Muscle of leg (tissue), 16 donors: ENCODE measurements at places on chromosomes 7 and 10. TPM values are rescaled to one million over a fixed set of nuclear protein-coding genes. Genes with fewer than 3 reads are reported as not detected.

DNA sequence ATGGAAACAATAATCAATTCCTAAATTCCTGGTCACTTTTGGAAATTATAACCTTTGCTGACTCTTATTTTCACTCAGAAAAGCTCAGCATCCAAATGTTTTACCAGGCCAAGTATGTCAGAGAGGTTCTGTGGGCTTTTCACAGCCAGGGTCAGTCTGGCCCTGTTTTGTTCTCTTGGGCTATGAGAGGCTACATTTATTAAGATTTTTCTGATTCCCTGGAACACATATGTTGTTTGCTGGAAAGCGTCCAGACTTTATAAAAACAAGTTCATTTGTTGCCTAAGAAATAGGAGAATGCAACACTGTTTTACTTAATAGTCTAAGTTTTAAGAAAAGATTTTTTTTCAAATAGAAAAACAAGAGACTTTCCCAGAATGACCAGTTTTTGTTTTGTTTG lies 238.4 kb upstream of the PLXDC2 start:
- H3K27ac ChIP-seq = peak overlapping the region; percentile 29
- H3K4me1 ChIP-seq = no peaks in the 10 kb centered on the region
- no peak overlapping the region for H3K4me3 ChIP-seq
- no peaks in the 10 kb centered on the region for H3K36me3 ChIP-seq
- no peaks in the 10 kb centered on the region for H3K27me3 ChIP-seq
- DNase-seq = peak; percentile 93

DNA sequence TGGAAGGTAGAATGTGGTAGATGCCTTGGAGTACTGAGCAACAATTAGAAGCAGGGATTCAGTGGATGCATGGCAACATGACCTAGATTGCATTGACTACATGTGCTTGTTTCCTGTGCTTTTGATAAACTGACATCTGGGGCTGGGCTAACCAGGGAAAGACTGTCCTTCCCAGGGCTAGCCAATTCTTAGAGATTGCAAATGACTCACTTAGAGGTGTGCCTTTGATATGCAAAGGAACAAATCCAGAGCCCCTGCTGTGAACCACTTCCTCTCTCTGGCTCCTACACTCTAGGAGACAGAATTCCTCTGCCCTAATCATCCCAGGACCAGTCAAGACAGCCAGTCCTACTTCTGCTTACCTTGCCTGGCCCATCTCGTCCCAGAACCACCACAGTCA lies 651.5 kb downstream of the LRMDA start:
- no peaks in the 10 kb centered on the region for H3K36me3 ChIP-seq
- no peak for DNase-seq
- peaks cover 28% of the 10 kb centered on the region for H3K4me1 ChIP-seq
- H3K27me3 ChIP-seq = no peaks in the 10 kb centered on the region
- no peak overlapping the region for H3K4me3 ChIP-seq

- H3K36me3 ChIP-seq = no peaks in the 10 kb centered on the region
- no peak overlapping the region for H3K4me3 ChIP-seq
- no peaks in the 10 kb centered on the region for H3K27me3 ChIP-seq
Observed at GRCh38 chr7:119999738-120000475, 273.1 kb upstream of the KCND2 start.

- DNase-seq = peak; percentile 15
- H3K27me3 ChIP-seq = no peaks in the 10 kb centered on the region
- no peak overlapping the region for H3K27ac ChIP-seq
- no peak overlapping the region for H3K4me3 ChIP-seq
Observed at GRCh38 chr10:90968328-90969081, 47.6 kb upstream of the ANKRD1 start.

- no peaks in the 10 kb centered on the region for H3K36me3 ChIP-seq
- no peaks in the 10 kb centered on the region for H3K27me3 ChIP-seq
- no peak overlapping the region for H3K27ac ChIP-seq
- no peak for DNase-seq
- no peaks in the 10 kb centered on the region for H3K4me1 ChIP-seq
- H3K4me3 ChIP-seq = no peak overlapping the region
Observed at GRCh38 chr10:67492317-67493019, 203.5 kb downstream of the CTNNA3 start.

DNA sequence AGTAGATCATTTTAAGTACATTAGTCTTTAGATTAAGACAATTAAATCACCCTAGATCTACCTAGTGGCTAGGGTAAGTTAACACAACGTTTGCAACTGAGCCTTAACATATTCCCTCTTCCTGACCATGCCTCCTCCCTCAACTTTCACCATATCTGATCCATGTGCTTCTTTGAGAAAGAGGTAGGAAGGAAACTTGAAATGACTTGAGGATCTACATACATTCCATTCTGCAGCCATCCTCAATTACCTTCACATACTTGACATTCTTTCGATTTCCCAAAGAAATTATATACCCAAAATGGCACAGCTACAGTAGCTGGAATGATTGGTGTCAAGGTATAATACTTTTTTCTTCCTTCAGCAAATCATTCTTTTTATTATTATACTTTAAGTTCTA lies 12.9 kb upstream of the SEPTIN7 start:
- H3K4me1 ChIP-seq = no peaks in the 10 kb centered on the region
- H3K36me3 ChIP-seq = no peaks in the 10 kb centered on the region
- no peak overlapping the region for H3K27ac ChIP-seq
- DNase-seq = no peak
- no peaks in the 10 kb centered on the region for H3K27me3 ChIP-seq
- H3K4me3 ChIP-seq = no peak overlapping the region

- H3K4me1 ChIP-seq = peaks cover 26% of the 10 kb centered on the region
- no peak overlapping the region for H3K27ac ChIP-seq
- H3K36me3 ChIP-seq = no peaks in the 10 kb centered on the region
- H3K4me3 ChIP-seq = no peak overlapping the region
Observed at GRCh38 chr10:10869592-10869991, 148.1 kb upstream of the CELF2 start.

DNA sequence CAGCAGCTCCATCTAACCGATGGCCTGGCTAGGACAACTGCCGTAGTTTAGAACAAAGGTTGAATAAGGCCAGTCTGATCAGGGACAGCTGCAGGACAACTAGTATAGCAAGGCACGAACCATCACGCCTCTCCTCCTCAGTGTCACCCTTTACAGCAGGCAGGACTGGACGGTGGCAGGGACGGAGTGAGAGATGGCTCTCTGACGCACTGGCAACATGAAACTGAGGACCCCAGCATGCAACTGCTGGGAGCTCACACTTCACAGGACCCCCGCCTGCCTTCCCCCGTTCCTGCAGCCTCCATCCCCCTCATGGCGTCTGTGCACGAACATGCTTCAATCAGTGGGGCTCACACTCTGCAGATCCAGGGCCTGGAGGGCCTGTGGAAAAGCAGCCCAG lies 53.7 kb downstream of the ZRANB1 start:
- peaks cover 24% of the 10 kb centered on the region for H3K4me1 ChIP-seq
- no peaks in the 10 kb centered on the region for H3K27me3 ChIP-seq
- peaks cover 92% of the 10 kb centered on the region for H3K36me3 ChIP-seq
- DNase-seq = no peak
- no peak overlapping the region for H3K4me3 ChIP-seq

DNA sequence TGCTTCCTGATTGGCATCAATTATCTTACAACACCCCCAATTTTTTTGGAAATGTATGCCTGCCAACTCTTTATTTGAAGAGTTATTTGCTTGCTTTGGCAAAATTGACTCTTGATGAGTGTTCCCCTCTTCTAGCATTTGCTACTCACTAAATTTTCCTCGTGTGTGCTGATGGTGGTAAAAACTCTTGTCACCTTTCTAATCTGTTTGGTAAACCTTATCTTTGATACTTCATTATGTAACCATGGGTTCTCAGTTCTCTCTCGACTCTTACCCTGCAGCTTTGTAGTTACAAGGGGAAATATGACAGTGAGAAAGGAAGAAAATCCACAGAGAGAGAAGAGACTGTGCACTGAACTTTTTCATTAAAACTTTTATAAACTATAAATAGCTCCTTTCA lies 102.5 kb downstream of the CDK14 start:
- no peaks in the 10 kb centered on the region for H3K27me3 ChIP-seq
- H3K4me1 ChIP-seq = peaks cover 2% of the 10 kb centered on the region
- no peaks in the 10 kb centered on the region for H3K36me3 ChIP-seq
- H3K27ac ChIP-seq = no peak overlapping the region

- H3K36me3 ChIP-seq = no peaks in the 10 kb centered on the region
- H3K4me3 ChIP-seq = no peak overlapping the region
- H3K4me1 ChIP-seq = no peaks in the 10 kb centered on the region
- no peaks in the 10 kb centered on the region for H3K27me3 ChIP-seq
- DNase-seq = no peak
Observed at GRCh38 chr10:42734536-42734935, 48.1 kb upstream of the BMS1 start.

The TMEM229A gene
- total RNA-seq = not detected

- no peak overlapping the region for H3K4me3 ChIP-seq
- peak overlapping the region; percentile 94 for H3K27ac ChIP-seq
- peaks cover 86% of the 10 kb centered on the region for H3K4me1 ChIP-seq
- H3K36me3 ChIP-seq = no peaks in the 10 kb centered on the region
- DNase-seq = peak; percentile 99
Observed at GRCh38 chr10:132520177-132520811, 17.3 kb upstream of the INPP5A start.

The COL26A1 gene
- total RNA-seq = 1.2 TPM

The NRCAM gene
- total RNA-seq = 17.5 TPM

DNA sequence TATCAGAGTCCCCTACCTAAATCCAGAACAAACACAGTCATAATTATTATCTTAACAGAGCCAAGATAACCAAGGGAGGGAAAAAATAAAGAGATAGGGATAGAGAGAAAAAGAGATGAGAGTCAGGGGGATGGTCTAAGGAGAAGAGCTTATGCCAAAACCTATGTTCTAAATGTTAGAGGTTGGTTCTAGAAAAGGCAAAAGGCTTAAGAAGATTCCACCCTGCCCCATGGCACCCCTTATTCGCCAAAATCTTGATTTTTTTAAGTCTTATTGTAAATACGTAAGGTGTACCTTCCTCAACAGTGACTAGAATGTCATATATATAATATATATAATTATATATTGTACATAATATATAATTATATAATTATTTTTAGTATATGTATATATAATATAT lies 29.6 kb upstream of the CTNNA3 start:
- DNase-seq = no peak
- H3K4me3 ChIP-seq = no peak overlapping the region
- no peaks in the 10 kb centered on the region for H3K36me3 ChIP-seq
- H3K27me3 ChIP-seq = no peaks in the 10 kb centered on the region
- H3K27ac ChIP-seq = no peak overlapping the region

- no peaks in the 10 kb centered on the region for H3K27me3 ChIP-seq
- H3K4me3 ChIP-seq = no peak overlapping the region
- no peak overlapping the region for H3K27ac ChIP-seq
Observed at GRCh38 chr10:734481-734880, 45.0 kb upstream of the DIP2C start.

The KCNIP2 gene
- total RNA-seq = 2.0 TPM

The PALD1 gene
- 15.9 TPM for total RNA-seq

- peak; percentile 89 for DNase-seq
- H3K36me3 ChIP-seq = no peaks in the 10 kb centered on the region
- H3K27me3 ChIP-seq = peaks cover 21% of the 10 kb centered on the region
- H3K4me1 ChIP-seq = peaks cover 21% of the 10 kb centered on the region
- H3K27ac ChIP-seq = peak overlapping the region; percentile 93
Observed at GRCh38 chr7:151875942-151876898, 695 bp downstream of the PRKAG2 start.

GRCh38 chr7:23410446-23411183 lies 59.7 kb downstream of the IGF2BP3 start:
- H3K4me3 ChIP-seq = no peak overlapping the region
- H3K27ac ChIP-seq = no peak overlapping the region
- DNase-seq = no peak
- H3K36me3 ChIP-seq = peaks cover 34% of the 10 kb centered on the region

- no peaks in the 10 kb centered on the region for H3K4me1 ChIP-seq
- H3K36me3 ChIP-seq = no peaks in the 10 kb centered on the region
- H3K4me3 ChIP-seq = no peak overlapping the region
- DNase-seq = no peak
- H3K27me3 ChIP-seq = no peaks in the 10 kb centered on the region
Observed at GRCh38 chr7:111012149-111012548, 78.8 kb upstream of the LRRN3 start.
